Epithelial cell of prostate (primary cell): ENCODE measurements at places on chromosomes 7 and 10.

- no peak for DNase-seq
These were observed 348.8 kb upstream of the C7orf33 start for GRCh38 chr7:148241700-148242293.

GRCh38 chr7:116317907-116318306, 107.6 kb downstream of the TES start:
- DNase-seq = no peak

GRCh38 chr7:23205577-23205908, 23.7 kb downstream of the NUP42 start:
- DNase-seq = no peak

GRCh38 chr7:112982441-112983063, 104.1 kb downstream of the GPR85 start:
- DNase-seq = no peak

- DNase-seq = no peak
These were observed 3.0 kb downstream of the NOD1 start for GRCh38 chr7:30475580-30475979.

- no peak for DNase-seq
These were observed 2.1 kb downstream of the NOS3 start for GRCh38 chr7:150992833-150993302.

DNA sequence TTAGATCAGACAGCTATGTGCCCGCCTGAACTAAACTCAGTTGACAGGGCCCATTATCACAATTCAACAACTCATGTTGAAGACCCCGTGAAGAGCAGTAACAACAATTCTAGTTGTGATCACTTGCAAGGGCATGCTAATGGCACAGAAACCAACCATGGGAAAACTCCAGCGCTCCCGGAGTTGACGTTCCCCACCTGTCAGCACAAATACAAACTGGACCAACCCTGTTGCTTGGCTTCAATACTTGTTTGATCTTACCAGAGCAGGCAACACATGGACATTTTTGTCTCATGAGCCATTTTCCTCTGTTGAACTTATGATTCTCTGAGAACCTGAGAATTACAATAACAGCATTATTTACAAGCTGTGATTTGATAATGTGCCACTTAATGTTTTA, 119.0 kb upstream of the LANCL2 start:
- DNase-seq = peak; percentile 16

GRCh38 chr10:87095236-87095945, 385 bp downstream of the SHLD2 start:
- peak; percentile 31 for DNase-seq

- DNase-seq = no peak
These were observed 431.8 kb upstream of the MGMT start for GRCh38 chr10:129035052-129035827.

DNA sequence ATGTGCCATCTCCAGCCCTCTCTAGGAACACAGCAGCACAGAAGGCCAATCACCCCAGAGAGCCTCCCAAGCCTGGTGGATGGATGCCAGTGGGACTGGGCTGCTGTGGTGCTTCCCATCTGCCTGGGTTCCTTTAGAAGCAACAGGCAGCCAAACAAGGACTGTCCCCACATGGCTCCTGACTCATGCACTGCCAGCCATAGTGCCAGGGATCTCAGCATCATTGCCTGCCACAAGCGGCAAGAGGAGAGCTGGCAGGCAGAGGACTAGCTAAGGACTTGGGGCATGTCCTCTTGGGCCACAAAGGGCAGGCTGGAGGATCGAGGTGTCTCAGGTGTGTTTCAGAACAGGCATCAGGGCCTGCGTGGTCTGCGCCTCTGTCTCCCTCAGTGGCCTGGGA, 23.4 kb upstream of the FIGNL1 start:
- DNase-seq = no peak

GRCh38 chr10:48452879-48453412, 146.5 kb downstream of the MAPK8 start:
- no peak for DNase-seq

- no peak for DNase-seq
These were observed 137.4 kb downstream of the TNS3 start for GRCh38 chr7:47444376-47445098.

- peak; percentile 45 for DNase-seq
These were observed 727 bp upstream of the PDSS1 start for GRCh38 chr10:26696786-26697162.

DNA sequence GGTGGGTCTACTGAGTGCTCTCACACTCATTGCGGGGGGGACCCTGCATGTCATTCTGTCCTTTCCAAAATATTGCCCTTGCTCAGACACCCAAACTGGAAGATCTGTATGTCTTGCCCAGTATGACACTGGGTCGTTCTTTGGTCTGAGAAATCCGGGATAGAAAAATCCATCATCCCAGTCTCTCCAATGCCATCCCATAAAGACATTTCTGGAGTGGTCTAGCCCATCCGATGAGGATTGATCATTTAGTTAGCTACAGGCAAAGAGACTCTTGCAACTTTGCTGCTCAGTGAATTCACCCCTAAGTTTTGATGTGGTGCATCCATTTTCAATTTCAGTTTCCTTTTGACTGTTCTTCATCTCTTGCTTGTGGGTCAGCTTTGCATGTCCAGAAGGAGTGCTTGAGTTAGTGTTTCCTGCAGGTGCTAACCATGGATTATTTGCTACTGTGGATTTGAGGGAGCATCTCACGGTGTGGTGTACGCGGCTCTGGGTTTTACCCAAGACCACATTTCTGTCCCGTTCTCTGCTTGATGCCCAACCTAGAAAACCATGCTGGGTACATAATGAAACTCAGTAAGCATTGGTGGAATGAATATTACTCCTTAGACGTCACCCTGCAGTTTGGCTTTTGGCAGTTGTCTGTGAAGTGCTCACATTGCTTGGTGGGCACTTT, 247.0 kb upstream of the MKI67 start:
- no peak for DNase-seq

DNA sequence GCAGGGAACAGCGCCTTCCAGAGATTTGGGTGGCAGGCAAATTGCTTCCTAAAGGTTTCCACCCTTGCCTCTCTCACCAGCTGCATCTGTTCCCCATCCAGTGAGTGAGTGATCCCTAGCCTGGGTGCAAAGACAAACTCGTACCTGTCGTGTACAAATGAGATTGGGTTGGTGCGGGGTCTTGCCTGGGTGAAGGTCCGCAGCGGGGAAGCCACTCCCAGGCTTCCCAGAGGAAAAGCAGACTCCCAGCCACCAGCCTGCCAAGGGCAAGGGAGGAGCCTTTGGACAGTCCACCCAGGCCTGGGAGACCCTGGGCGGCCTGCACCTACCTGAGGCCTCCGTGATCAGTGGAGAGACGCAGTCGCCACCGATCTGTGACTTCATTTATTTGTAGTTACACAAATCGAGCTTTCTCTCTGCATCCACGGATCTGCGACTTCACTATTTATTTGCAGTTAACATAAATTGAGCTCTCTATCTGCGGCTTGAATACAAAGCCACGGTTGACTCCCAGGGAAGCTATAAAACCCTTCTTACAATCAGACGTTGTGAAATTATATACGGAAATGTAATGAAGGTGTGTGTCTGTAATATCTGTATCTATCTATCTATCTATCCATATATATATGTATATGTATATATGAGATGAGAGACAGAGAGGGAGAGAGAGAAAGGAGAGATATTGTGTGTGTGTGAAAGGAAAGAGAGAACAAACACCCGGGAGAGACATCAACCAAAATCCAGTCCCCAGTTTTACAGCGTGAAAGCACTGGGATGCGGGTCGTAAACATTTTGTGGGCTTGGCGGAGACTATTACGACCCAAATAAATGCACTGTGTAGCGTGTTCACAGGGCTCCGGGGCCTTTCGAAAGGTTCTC, 3.0 kb upstream of the HOXA7 start:
- no peak for DNase-seq

DNA sequence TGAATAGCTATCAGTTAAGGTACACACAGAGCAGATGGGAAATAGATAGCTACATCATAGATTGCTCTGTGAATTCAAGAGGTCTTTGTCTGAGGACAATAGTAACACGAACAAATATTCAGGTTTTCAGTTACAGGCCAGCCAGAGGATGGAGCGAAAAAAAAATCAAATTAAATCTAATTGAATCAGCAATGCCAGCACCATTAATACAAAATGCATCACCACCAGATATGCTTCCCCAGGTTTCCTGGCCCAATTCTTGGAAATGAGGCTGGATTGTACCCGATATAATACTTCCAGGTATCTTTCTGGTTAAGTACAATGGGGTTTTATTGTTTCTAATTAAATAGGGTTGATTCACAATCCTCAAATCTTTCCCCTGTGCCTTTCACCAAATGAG, 975.8 kb upstream of the AUTS2 start:
- no peak for DNase-seq

GRCh38 chr7:152370297-152370696, 65.5 kb downstream of the KMT2C start:
- no peak for DNase-seq

GRCh38 chr10:126898460-126898859, 6.8 kb upstream of the DOCK1 start:
- no peak for DNase-seq

GRCh38 chr7:70268179-70268578, 669.9 kb downstream of the AUTS2 start:
- no peak for DNase-seq

- DNase-seq = no peak
These were observed 57.9 kb downstream of the SDK1 start for GRCh38 chr7:3358991-3359390.

DNA sequence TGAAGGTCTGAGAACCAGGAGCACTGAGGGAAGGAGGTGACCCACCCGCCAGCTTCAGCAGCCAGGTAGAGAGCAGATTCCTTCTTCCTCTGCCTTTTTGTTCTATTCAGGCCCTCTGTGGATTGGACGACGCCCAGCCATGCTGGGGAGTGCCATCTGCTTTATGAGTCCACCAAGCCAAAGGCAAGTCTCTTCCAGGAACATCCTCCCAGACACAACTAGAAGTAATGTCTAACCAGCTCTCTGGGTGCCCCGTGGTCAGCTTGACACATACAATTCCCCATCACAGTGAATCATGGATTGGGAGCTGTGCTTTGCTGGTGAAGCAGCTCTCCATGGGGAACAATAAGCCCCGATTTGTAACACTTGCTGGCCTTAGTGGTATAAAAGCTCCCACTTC, 125.2 kb downstream of the CCDC3 start:
- no peak for DNase-seq

DNA sequence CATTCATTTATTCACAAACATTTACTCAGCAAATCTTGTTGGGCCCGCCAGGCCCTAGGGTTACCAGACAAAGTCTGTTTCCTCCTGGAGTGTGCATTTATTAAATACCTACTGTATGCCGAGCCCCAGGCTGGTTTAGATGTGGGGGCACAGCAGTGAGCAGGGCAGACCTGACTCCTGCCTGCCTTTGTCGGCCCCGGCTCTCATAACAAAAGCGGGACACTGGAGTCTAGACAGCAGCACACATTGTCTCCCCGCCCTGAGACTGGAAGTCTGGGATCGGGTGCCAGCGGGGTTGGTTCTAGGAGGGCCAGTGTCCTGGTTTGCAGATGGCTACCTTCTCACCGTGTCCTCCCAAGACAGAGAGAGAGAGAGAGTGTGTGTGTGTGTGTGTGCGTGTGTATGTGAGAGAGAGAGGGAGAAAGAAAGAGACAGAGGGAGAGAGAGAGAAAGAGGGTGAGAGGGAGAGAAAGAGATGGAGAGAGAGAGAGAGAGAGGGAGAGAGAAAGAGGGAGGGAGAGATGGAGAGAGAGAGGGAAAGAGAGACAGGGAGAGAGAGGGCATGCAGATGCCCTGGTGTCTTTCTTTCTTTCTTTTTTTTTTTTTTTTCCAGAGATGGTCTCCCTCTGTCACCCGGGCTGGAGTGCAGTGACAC, 25.9 kb downstream of the ELFN1 start:
- no peak for DNase-seq

- peak; percentile 60 for DNase-seq
These were observed 88.3 kb upstream of the CYP26C1 start for GRCh38 chr10:92972066-92972870.

DNA sequence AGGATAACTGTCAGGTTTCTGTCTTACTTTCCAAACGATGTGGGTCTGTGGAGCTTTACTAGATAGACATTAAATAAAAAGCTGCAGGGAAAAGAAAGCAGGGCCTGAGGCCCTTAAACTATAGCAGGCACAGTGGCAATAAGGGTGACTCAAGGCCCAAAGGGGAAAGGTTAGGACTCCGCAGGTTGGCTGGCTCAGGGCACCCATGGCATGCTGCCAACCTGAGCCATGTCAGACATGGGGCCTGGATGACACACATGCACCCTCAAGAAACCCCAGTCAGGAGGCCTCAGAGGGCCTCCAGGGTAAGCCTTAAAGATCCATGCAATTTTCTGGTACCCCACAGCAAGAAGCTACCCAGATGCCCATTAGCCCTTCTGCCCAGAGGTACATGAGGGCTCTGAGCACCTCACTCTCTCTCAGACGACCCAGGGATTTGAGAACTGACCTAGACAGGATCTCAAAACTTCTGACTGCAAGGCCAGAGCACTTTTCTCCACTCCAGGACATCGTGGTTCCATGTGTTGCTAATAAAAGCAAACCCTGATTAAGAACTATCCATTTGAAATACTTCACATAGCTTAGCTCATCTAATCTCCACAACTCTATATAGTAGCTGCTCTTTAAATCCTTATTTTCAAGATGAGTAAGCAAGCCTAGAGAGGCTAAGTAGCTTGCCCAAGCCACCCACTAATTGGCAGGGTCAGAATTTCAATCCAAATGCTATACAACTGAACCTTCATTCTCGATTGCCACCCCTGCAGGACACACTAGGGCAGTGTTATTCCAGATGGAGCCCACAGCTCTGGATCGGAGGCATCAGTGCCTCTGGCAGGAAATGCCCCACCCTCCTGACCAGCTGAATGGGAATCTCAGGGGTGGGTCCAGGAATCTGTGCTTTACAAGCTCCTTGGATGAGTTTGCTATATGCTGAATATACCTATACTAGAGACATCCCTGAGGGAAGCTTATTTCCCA, 132.5 kb upstream of the EFCAB10 start:
- no peak for DNase-seq

DNA sequence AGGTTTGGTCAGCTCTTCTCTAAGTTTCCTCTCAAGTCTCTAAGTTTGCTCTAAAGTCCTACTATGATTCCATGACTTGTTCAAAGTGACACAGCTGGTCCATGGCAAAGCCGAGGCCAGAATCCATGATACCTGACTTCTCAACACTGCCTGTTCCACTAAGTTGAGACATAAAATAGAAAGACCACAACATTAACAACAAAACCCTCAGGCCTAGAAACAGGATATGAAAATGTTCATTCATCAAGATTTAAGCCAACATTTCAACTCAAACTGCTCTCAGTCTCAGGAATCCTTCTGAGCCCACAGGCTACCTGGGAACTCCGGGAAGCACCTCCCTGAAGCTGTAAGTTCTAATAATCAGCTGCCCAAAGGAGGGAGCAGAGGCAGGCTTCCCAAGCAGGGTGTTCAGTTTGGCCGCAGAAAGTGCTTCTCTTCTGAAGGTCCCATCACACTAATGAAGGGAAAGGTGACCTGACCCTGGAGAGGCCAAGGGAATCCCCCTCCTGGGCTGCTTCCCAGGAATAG, 62.9 kb downstream of the STK17A start:
- no peak for DNase-seq
